Suprapubic skin (tissue), 4 donors: ENCODE measurements at places on chromosomes 4 and X. TPM values are rescaled to one million over a fixed set of nuclear protein-coding genes. Genes with fewer than 3 reads are reported as not detected.

Gene FHDC1
- total RNA-seq, result 24.8 TPM

Gene SLC9B1
- total RNA-seq, result not detected

Gene PHKA1
- total RNA-seq, result 3.9 TPM

- DNase-seq, result no peak
Measured at GRCh38 chrX:138877746-138878145, 166.2 kb upstream of the FGF13 start.

GRCh38 chr4:10606483-10607155 lies 77.9 kb downstream of the CLNK start:
- no peak for DNase-seq

- DNase-seq, result no peak
Measured at GRCh38 chr4:80751200-80751599, 279.3 kb upstream of the BMP3 start.

- DNase-seq, result no peak
Measured at GRCh38 chr4:47128991-47129390, 97.6 kb downstream of the GABRB1 start.

DNA sequence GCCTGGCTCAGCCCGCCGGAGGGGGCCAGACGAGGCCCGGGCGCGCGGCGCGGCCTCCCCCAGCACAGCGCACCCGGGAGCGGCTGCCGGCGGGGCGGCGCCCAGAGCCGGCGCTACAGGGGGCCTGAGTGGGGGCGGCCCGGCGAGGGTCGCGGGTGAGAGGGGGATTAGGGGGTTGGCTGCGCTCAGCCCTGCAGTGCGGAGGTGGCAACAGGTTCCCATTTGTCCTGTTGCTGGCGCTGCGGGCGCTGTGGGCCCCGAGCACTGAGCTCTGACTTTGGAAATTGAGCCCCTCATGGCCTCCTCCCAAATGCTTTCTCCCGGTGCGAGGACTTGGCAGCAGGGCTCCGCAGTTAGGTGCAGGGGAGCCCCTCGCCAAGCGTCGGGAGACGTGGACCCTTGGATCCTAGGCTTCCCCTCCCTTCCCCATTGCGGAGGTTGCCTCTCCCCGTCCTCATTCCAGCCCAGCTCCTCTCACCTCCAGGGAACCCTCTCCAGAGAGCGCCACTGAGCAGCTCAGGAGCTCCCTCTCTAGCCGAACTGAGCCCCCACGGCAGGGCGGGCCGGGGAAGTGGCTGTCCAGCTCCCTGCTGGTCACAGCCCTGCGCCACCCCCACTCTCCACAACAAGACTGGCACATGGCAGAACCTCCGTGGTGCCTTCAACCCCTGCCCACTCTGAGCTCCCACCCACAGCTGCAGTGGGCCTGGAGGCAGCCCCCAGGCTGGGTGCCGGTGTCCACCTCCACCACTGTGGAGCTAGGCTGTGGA lies 2.5 kb upstream of the DUSP9 start:
- DNase-seq, result no peak

GRCh38 chr4:139317635-139318034 lies 15.4 kb upstream of the NDUFC1 start:
- DNase-seq, result no peak

DNA sequence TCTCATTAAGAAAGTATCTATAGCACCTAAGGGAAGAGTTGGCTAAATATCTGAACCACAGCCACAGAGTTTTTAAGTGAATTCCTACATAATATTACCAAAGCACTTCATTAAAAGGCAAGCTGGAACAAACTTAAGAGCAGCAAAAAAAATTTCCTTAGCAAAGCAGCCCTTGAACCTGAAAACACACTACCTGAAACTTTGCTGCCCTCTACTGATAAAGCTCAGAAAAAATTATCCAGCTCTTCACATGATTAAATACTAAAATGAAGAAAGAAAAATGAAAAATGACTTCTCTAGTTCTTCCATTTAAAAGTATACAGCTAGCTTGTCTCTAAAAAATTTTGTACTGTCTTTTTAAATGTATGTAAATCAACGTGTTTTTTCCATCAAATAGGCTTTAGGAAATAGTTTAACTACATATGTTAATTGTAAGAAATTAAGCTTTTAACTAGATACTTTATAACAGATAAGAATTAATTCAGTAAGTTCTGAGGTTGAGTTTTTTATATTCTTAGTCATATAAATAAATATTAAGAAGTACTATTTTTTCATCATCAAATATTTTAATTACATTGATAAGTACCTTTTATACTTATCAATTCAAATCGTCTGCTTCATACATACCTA lies 156.1 kb downstream of the STPG2 start:
- DNase-seq, result no peak

GRCh38 chr4:22463179-22463578 lies 52.7 kb downstream of the ADGRA3 start:
- no peak for DNase-seq

DNA sequence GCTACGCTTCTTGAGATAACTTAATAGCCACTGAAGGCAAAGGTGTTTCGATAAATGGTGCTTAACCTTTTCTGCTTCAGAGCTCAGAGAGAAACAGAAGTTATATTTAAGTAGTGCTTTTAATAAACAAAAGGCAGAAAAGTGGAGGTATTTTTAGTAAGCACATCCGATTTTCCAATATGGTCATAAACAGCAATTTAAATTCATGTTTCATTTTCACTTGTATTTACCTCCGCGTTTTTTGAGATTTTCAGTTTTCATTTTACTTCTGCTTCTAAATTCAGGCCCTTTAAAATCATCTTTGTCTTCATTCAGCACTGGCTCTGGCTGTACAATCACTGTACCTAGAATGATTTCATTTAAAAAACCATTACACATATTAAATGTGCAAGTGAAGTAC lies 92.4 kb downstream of the ATRX start:
- DNase-seq, result no peak

- DNase-seq, result no peak
Measured at GRCh38 chr4:43690116-43690515, 758.5 kb downstream of the KCTD8 start.

Gene DGKK
- not detected for total RNA-seq

Gene GC
- total RNA-seq, result not detected

GRCh38 chr4:81549984-81550383 lies 78.3 kb upstream of the RASGEF1B start:
- DNase-seq, result no peak

GRCh38 chr4:52037689-52038102 lies 403 bp downstream of the SGCB start:
- DNase-seq, result no peak

Gene ADH1B
- 293 TPM for total RNA-seq

DNA sequence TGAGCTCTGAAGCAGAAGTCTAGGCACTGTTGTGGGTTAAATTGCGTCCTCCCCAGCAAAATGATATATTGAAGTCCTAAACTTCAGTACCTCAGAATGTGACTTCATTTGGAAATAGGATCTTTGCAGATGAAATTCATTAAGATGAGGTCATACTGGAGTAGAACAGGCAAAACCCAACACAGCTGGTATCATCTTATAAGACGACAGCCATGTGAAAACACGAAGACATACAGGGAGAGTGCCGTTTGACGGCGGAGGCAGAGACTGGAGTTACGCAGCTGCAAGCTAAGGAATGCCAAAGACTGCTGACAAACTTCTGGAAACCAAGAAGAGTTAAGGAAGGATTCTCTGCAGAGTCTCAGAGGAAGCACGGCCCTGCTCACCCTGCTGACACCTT lies 241.5 kb downstream of the MAML3 start:
- no peak for DNase-seq

DNA sequence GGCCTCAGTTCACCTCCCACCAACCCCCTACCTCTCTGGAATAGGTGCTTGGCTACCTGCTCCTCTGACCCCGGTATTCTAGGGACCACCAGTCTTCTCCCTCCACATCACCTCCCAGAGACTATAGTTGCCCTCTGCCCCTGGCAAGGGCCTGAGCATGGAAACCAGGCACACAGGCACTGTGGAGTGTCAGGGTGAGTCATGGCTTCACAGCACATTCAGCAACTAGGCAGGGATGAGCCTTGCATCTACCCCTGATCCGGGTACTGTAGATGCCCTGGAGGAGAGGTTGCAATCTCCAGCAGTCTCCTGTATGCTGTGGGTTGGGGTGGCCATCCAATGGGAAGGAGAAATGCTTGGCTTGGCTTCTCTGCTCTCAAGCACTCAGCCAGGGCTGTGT lies 472.7 kb downstream of the IDS start:
- no peak for DNase-seq

DNA sequence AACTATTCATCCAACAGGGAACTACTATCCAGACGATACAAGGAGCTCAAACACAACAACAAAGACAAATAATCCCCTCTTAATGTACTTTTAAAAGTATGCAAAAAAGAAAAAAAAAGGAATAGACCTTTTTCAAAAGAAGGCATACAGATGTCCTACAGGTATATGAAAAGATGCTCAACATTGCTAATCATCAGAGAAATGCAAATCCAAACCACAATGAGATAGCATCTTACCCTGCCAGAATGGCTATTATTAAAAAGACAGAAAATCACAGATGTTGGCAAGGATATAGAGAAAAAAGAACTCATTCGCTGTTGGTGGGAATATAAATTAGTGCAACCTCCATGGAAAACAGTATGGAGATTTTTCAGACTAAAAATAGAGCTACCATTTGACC lies 67.1 kb upstream of the ENPP6 start:
- no peak for DNase-seq

Gene PAGE1
- total RNA-seq, result not detected
